Femur (tissue), 1 donor: ENCODE measurements at places on chromosomes 5 and 9.

GRCh38 chr9:134570151-134570621 is 71.4 kb upstream of the COL5A1 start:
- peak; percentile 88 for DNase-seq

DNA sequence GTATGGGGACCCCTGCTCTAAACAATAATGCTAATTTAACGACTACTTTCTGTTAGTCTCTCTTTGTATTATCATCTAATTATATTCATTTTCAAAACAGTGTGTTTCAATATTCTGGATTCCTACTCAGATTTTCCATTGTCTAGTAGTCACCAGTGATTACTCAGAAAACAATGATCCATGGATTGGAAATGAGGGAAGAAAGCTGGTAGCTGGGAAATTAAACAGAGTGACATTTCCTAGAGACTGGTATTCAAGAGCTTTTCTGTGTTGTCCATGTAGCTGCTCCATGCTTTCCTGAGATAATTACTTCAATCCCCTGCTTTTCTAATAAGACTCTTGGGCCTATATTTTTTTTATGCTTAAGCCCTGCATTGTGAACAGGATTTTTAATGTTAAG is 1862.1 kb upstream of the C9orf72 start:
- no peak for DNase-seq

GRCh38 chr9:108162664-108163063 is 673.1 kb upstream of the KLF4 start:
- DNase-seq: peak; percentile 75

GRCh38 chr9:73168298-73168934 is 16.8 kb downstream of the ANXA1 start:
- DNase-seq: no peak

- no peak for DNase-seq
Measured at GRCh38 chr9:77985996-77986395, 45.6 kb downstream of the GNAQ start.

DNA sequence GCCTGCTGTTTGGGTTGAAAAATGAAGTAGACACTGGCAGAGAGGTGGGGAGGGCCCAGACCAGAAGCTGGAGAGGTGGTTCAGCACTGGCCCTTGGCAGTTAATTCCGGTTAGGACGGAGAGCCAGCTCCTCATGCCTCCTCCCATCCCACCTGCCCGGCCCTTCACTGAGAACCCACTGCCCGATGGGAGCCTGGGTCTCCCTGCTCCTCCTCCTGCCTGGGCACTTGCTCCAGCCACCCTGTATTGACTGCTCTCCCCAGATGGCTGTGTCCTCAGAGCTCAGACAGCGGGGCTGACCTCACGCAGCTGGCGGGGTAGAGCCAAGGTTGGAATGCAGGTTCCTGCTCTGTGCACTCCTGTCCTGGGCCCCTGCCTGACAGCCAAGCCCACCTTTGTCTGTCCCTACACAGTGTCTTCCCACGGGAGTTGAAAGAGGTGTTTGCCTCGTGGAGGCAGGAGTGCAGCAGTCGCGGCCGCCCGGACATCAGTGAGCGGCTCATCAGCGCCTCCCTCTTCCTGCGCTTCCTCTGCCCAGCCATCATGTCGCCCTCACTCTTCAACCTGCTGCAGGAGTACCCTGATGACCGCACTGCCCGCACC is 114.7 kb downstream of the DAB2IP start:
- DNase-seq: no peak

DNA sequence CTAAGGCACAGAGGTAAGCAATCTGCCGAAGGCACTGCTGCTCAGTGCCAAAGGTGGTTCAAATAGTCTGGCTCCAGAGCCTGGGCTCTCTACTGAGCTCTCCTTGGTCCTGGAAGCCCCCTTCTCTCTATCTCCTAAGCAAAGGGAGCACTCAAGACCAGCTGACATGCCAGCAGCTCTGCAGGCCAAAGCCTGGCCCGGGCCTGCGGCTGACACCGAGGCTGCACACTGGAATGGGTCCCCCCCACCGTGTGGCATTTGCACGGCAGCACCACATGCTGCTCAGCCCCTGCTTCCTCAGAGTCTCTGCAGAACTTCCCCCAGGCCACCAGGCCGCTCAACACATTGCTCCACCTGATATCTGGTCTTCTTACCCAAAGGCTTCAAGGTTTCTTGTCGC is 57.8 kb upstream of the GOLPH3 start:
- no peak for DNase-seq

GRCh38 chr5:6720561-6720921 is 7.3 kb downstream of the TENT4A start:
- DNase-seq: no peak

DNA sequence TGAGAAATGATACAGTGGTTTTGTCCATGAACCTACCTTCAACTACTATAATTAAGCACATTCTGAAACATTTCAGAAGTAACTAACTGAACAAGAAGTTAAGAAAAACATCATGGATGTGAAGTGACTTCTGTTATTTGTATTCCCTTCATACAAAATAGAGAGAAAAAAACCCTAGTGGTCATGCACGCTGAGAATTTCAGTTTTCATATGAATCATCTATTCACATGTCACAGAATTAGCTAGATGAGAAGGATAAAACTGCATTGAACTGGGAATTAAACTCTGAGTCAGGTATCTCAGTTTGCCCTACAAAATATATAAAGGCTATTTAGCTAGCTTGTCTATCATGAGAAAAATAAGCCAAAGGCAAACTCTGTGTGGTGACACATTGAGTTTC is 451.8 kb upstream of the FTMT start:
- DNase-seq: no peak

- no peak for DNase-seq
Measured at GRCh38 chr9:98851730-98852459, 44.4 kb downstream of the GALNT12 start.

- peak; percentile 58 for DNase-seq
Measured at GRCh38 chr5:124438903-124439281, 307.5 kb downstream of the ZNF608 start.

- no peak for DNase-seq
Measured at GRCh38 chr5:142872795-142873194, 102.6 kb downstream of the ARHGAP26 start.

DNA sequence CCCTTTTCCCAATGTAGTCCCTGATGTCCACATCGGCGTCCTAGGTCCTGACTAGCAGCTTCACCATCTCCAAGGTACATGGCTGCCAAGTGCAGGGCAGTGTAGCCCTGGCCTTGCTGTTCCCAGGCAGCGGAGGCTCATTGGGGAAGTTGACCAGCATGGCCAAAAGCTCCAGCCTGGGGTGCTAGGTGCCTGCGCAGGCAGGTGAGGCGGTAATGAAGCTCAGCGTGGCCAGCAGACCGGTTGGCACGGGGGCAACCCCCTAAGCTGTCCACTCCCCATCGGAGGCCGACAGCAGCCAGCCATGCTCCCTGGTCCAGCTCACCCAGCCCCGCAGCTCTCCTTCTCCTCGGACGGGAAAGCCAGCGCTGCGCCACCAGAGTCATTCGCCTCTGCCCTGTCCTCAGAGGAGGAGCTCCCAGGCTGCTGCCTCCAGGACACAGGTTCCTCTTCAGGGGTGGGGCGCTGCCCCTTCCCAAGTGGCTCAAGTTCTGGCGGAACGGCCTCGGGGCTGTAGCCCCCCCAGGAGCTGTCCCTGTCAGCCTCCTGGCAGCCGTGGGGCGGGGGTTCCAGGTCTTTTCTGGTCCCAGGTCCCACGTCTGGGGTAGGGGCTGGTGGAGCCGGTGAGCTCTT is 1218.2 kb downstream of the FOXD4L5 start:
- DNase-seq: no peak

- DNase-seq: no peak
Measured at GRCh38 chr5:115329475-115329874, 33.0 kb upstream of the CCDC112 start.

GRCh38 chr5:86665984-86666760 is 48.4 kb downstream of the COX7C start:
- DNase-seq: no peak

GRCh38 chr9:133619791-133620190 is 10.6 kb upstream of the FAM163B start:
- no peak for DNase-seq

DNA sequence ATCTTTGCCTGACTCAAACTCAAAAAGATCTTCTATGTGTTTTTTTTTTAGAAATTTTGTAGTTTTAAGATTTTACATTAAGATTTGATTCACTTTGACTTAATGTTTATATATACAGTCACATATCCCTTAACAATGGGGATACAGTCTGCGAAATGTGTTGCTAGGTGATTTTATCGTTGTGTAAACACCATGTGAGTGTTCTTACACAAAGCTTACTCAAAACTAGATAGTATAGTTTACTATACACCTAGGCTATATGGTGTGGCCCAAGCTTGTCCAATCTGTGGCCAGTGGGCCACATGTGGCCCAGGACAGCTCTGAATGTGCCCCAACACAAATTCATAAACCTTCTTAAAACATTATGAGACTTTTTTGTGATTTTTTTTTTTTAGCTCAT is 131.9 kb downstream of the CWC27 start:
- DNase-seq: no peak

- no peak for DNase-seq
Measured at GRCh38 chr9:108093773-108094675, 604.5 kb upstream of the KLF4 start.

DNA sequence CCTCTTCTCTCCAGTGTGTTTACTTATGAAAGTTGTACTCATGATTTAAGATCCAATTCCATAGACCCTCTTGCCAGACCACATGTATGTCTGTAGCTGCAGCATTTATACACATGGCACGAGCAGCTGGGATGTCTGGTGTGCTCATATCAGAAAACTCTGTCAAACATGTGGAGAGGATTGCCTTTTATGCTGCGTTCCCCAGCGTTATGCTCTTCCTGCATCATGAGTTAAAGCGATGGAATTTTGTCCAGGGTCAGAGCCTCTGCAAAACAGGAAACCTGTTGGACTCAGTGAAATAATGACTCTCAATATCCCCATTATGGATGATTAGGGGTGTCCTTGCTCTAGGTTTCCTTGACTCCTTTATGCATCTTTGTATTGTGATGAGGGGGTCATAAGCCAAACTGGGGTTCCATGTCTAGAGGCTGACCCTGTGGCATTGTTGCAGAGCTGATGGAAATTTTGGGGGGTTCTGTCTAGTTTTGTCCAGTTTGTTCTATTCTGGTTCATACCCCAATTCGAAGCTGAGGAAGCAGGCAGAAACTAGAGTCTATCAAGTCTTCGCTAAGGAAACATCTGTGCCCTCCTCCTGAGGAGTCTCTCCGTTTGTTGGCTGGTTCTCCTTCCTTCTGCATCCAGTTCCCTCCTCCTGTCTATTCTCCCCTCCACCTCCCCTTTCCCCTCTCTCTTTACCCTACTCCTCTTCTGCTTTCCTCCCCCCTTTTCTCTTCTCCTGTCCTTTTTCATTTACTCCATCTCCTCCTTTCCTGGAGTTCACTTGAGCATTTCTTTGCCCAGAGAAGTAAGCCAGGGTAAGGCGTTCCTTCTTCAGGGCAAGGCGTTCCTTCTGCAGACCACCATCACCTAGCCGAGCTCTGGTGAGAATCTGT is 252.8 kb downstream of the MAST4 start:
- DNase-seq: no peak

DNA sequence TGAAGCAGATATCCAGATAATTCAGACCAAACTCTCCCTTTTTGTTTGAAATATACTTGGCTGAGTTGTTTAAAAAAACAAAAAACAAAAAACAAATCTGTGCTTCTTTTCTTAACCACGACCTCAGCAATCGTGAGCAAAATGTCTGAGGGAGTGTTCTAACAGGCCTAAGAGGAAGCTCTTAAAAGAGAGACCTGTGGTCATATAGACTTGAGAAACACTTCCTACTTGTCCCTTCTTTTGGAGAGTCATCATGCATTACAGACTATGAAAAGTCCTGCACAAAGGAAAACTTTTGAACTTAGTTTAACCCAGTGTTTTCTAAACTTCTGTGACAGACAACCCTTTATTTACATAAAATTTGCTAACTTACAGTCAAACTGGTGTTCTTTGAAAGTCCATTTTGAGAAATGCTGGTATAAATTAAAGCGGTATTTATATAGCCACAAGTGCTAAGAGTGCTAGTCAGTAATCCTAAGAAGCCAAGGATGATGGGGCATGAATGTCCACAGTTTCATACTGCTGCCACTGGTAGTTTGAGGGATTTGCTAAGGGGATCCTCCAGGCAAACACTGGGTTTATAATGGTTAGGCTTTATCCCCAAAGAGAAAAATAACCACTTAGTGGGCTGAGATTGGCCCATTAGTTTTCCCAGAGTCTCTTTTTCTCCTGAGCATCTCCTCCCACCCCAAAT is 199.8 kb downstream of the LRRC70 start:
- no peak for DNase-seq

DNA sequence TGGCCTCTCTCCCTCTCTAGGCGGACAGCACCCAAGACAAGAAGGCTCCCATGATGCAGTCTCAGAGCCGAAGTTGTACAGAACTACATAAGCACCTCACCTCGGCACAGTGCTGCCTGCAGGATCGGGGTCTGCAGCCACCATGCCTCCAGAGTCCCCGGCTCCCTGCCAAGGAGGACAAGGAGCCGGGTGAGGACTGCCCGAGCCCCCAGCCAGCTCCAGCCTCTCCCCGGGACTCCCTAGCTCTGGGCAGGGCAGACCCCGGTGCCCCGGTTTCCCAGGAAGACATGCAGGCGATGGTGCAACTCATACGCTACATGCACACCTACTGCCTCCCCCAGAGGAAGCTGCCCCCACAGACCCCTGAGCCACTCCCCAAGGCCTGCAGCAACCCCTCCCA is 102.5 kb downstream of the PPARGC1B start:
- no peak for DNase-seq

- DNase-seq: no peak
Measured at GRCh38 chr9:6630502-6631206, 14.9 kb downstream of the GLDC start.

- DNase-seq: no peak
Measured at GRCh38 chr9:84755380-84755779, 85.9 kb downstream of the NTRK2 start.

GRCh38 chr5:122229551-122229950 is 82.5 kb upstream of the SNCAIP start:
- no peak for DNase-seq
